H1 (cell line): ENCODE measurements at places on chromosomes 2 and 18. TPM values are rescaled to one million over a fixed set of nuclear protein-coding genes. Genes with fewer than 3 reads are reported as not detected.

UGT1A8 gene
- not detected in 2 replicates for total RNA-seq

BMP10 gene
- not detected in 2 replicates for total RNA-seq

LIPG gene
- total RNA-seq, result 9.8 and 11.8 TPM in 2 replicates

LYG1 gene
- 0.86 TPM in 1 of 2 replicates, not detected in the other for total RNA-seq

TEKT4 gene
- not detected in 2 replicates for total RNA-seq

LRRC30 gene
- not detected in 2 replicates for total RNA-seq

FASTKD1 gene
- total RNA-seq, result 69.2 and 70.8 TPM in 2 replicates

KIF1A gene
- 267 and 281 TPM in 2 replicates for total RNA-seq

SLC9A4 gene
- not detected in 2 replicates for total RNA-seq

ANO7 gene
- 6.5 and 6.9 TPM in 2 replicates for total RNA-seq

GPR39 gene
- total RNA-seq, result 0.63 and 0.65 TPM in 2 replicates

ILKAP gene
- total RNA-seq, result 30.4 and 33.8 TPM in 2 replicates

CFAP210 gene
- 0.37 and 0.86 TPM in 2 replicates for total RNA-seq

MIB1 gene
- total RNA-seq, result 57.2 and 60.3 TPM in 2 replicates

NEU2 gene
- not detected in 2 replicates for total RNA-seq

C1QL2 gene
- total RNA-seq, result 0.88 and 1.1 TPM in 2 replicates

ZNF396 gene
- 0.74 and 0.94 TPM in 2 replicates for total RNA-seq

TMEM198 gene
- total RNA-seq, result 10.2 and 11.0 TPM in 2 replicates

GALNT3 gene
- total RNA-seq, result 22.6 and 23.6 TPM in 2 replicates

ITGA4 gene
- total RNA-seq, result 2.0 and 2.1 TPM in 2 replicates

ACOXL gene
- total RNA-seq, result 20.6 and 20.8 TPM in 2 replicates

ALS2 gene
- total RNA-seq, result 34.5 and 36.4 TPM in 2 replicates

REG3G gene
- not detected in 2 replicates for total RNA-seq

SS18 gene
- total RNA-seq, result 82.3 and 83.5 TPM in 2 replicates

PPIL3 gene
- total RNA-seq, result 30.4 and 34.1 TPM in 2 replicates

KCNF1 gene
- total RNA-seq, result 0.48 and 0.90 TPM in 2 replicates

TSPYL6 gene
- not detected in 2 replicates for total RNA-seq

RAB17 gene
- total RNA-seq, result 83.4 and 83.8 TPM in 2 replicates

MDH1 gene
- total RNA-seq, result 335 and 353 TPM in 2 replicates

GPR17 gene
- total RNA-seq, result not detected in 2 replicates

GPD2 gene
- total RNA-seq, result 43.1 and 43.6 TPM in 2 replicates

AGXT gene
- total RNA-seq, result not detected in 2 replicates

COL6A3 gene
- 3.4 and 3.5 TPM in 2 replicates for total RNA-seq

CD8A gene
- 0.39 and 0.48 TPM in 2 replicates for total RNA-seq
